Neural progenitor cell (in vitro differentiated cells): ENCODE measurements at places on chromosomes 3 and 15. TPM values are rescaled to one million over a fixed set of nuclear protein-coding genes. Genes with fewer than 3 reads are reported as not detected.
A peak's percentile ranks its signal among the peaks of the same experiment; 100 is the strongest.

- DNase-seq, result peak; percentile 76
Observed at GRCh38 chr3:16884748-16885592, at the start of gene PLCL2. Gene PLCL2 (plus strand): TSS chr3:16884955. CDS start chr3:16885040, 85 bp downstream.

DNA sequence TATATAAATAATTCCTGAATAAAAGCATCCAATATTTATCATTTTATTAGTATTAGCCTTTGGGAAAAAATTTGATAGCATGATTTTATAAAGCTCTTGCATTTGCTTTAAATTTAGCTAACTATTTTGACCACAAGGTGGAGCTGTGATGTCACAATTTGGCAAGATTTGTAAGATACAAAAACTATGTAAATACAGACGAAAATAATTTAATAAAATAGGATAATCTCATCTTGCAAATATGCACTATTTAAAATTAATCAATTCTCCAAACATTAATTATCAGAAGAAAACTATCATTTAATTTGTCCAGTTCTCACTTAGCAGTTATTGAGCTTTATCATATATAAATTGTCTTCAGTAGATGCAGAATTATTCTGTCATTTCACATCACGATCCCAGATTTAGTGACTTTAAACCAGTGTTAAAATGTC lies 95.4 kb downstream of the PLOD2 start:
- DNase-seq, result peak; percentile 61

DNA sequence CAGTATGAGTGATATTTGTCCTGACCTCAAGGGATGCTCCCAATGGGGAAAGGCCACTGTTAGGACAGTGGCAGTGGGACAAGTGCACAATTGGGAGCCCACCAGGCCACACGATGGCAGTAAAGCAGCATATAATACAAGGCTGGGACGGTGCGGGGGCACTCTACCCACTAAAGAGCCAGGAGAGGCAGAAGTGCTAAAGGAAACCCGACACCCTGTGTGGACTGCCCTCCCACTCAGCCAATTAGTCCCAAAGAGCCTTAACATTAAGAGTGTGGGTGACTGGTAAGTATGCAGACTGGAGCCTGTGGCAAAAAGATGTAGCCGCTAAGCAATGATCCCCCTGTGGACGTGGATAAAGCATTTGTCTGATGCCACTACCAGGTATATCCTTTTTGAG lies 8.2 kb upstream of the ZNF589 start:
- DNase-seq, result peak; percentile 86

GRCh38 chr3:115655761-115656282 lies 32.5 kb downstream of the GAP43 start:
- no peak for DNase-seq

DNA sequence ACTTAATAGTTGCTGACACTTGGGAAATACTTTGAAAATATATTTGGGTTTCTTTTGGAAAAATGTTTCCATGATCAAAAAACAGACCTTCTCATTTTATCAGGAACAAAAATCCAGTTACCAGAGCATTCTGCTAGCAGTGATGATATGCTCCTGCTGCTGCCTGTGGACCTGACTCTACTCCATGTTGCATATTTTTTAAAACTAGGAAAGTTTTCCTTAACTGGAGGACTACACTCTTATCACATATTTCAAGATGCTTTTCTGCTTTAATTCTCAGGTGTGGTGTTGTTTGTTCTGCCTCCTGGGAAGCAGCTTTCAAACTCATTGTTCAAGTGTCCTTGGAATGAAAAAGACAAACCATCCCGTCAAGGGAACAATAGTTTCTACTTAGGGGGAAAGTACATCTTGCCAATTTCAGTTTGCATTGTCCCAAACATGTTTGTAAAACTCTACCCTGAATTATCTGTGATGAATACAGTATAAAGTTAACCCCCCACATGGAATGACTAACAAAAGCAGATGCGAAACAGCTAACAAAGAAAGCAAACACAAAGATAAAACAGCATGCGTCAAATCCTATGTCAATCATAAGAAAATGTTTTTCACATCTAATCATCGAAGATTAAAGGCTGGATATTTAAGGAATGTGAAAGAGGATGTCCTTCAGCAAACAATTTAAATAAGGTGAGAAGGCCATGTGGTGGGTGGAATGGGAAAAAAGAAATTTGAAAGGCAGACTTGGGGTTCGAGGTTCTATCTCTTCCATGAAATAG lies 40.1 kb upstream of the PSMD6 start:
- peak; percentile 20 for DNase-seq

- no peak for DNase-seq
Observed at GRCh38 chr15:62648954-62649353, 393.6 kb upstream of the TPM1 start.

Gene CCDC174
- total RNA-seq, result 13.0 and 15.6 TPM in 2 replicates

DNA sequence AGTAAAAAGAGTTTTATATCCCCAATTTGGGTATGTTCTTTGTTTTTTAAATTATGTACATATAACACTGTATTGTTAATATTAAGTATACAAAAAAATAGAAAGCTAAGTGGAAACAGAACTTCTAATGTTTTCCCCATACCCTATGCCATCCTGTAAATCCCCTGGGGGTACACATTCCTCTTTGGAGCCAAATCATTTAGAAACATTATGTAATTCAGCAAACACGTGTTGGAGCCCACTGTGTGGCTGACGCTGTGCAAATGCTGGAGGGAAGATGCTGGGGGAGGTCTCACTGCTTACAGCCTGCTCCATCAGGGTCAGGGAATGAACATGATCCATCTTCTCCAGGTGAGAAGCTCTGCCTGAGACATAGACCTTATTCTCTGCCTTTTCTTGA lies 52.8 kb downstream of the CRTC3 start:
- no peak for DNase-seq

DNA sequence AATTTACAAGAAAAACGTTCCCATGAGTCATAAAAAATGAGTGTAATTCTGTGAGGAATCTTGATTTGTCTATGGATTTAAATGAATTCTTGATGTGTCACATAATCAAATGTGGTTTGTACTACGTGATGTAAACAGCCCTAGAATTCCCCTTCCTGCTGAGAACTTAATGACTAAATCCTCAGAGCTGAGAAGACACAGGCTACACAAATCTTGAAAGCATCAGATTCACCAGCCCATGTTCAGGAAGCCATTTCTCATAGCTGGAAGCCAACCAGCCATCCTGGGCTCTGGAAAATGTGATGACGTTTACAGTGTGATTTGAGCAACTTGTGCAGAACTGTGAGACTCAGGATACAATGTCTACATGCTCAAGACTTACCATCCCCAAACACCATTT lies 193.7 kb upstream of the MME start:
- DNase-seq, result no peak

GRCh38 chr15:43190178-43190577 lies 5.0 kb downstream of the CCNDBP1 start:
- DNase-seq, result no peak

GRCh38 chr15:88258093-88258641 lies 1.6 kb upstream of the NTRK3 start:
- DNase-seq, result peak; percentile 74

Gene PRTG
- 508 and 574 TPM in 2 replicates for total RNA-seq
